ENCODE measurements at places on chromosomes 3 and 15.

DNA sequence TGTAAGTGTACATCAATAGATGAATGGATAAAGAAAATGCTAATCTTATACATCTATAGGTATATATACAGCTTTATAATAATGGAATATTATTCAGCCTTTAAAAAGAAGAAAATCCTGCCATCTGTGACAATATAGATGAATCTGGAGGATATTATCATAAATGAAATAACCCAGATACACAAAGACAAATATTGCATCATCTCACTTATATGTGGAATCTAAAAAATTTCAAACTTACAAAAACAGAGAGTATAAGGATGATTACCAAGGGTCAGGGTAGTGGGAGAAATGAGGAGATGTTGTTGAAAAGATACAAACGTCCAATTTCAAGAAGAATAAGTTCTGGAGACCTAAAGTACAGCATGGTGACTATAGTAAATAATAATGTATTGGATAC is 85.4 kb upstream of the AGTR1 start:
- no peak for DNase-seq

DNA sequence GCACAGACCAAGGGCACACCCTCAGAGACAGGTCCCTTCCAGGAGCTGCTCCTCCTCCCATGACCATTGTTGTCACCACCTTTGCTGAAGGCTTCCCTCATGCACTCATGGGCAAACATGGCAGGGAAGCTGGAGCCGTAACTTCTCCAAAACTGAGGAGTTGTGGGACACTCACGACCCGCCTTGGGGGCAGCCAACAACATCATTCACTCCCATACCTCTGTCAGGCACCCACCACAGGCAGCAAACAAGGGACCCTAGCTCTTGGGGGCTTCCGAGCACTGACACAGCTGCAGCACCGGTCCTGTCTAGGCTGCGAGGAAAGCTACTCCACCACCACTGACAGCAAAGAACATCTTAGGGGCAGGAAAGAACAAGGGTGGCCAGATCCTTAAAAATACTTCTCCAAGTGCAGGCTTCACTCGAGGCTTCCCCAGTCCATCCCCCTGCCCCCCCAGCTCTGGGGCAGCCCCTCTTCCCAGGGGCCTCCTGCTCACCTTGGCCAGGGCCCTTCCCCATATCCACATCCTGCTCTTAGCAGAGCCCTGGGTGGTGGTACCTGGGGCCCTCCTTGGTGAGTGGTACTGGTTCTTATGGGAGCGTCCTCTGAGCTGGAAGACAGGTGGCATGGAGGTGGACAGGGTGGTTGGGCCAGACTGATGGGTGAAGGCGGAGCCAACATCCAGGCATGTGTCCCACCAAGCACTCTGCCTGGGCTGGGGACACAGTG is 28.0 kb upstream of the DUSP7 start:
- no peak for DNase-seq

DNA sequence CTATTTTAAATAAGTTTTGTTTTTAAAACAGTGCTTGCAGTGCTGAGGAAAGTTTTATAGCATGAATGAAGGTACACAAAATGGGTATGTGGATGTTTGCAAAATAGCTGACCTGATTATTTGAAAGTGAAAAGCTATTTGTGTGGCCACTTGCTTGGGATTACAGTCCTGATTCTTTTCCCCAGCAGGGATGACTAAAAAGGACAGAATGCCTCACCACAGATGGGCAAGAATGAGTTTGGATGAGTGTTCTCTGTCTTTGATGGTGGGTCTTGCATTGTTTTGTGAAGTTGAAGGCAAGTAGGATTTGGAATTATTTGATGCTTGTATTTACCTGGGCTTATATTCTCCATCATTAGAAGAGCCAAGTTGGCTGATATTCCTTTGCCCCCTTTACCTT is 48.8 kb upstream of the MEIS2 start:
- DNase-seq = no peak

DNA sequence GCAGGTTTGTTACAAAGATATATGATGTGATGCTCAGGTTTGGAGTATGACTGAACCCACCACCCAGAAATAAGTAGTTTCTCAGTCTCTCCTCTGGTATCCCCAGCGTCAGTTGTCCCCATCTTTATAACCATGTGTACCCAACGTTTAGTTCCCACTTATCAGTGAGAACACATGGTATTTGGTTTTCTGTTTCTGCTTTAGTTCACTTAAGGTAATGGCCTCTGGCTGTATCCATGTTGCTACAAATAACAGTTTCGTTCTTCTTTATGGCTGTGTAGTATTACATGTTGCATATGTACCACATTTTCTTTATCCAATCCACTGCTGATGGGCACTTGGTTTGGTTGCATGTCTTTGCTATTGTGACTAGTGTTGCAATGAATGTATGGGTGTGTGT is 132.3 kb downstream of the LMLN start:
- DNase-seq = no peak

- no peak for DNase-seq
Measured at GRCh38 chr3:164377466-164377865, 700.8 kb downstream of the SI start.

DNA sequence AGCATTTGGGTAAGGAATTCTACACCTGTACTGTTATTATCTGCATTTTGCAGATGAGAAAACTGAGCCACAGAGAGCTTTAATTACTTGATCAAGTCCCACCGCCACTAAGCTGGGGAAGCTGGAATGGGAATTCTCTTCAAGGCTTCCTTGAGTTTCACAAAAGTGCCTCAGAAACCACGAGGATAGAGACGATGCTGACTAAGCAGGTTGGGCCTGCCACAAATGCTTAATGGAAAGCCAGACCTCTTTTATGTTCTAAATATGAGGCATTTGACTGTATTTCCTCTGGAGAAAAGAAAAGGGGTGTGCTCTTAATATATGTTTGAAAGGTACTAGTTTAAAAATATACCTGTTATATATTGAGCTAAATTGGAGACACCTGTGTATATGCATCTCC is 34.7 kb downstream of the ADAMTS9 start:
- DNase-seq = no peak

DNA sequence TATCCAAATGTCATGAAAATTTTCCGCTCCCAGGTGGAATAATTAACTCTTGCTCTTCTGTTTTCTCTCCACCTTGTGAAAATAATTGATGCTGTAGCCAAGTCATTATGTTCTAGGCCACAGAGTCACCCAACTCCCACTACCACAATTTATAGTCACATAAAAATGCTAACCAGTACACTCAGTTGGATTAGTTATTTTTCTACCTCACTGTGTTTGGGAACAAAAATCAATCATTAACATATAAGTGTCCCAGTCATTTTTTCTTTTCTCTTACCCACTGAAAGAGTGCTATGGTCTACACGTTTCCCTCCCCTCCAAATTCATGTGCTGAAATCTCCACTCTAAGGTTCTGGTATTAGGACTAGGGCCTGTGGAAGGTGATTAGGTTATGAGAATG is 255.6 kb upstream of the LMCD1 start:
- no peak for DNase-seq

DNA sequence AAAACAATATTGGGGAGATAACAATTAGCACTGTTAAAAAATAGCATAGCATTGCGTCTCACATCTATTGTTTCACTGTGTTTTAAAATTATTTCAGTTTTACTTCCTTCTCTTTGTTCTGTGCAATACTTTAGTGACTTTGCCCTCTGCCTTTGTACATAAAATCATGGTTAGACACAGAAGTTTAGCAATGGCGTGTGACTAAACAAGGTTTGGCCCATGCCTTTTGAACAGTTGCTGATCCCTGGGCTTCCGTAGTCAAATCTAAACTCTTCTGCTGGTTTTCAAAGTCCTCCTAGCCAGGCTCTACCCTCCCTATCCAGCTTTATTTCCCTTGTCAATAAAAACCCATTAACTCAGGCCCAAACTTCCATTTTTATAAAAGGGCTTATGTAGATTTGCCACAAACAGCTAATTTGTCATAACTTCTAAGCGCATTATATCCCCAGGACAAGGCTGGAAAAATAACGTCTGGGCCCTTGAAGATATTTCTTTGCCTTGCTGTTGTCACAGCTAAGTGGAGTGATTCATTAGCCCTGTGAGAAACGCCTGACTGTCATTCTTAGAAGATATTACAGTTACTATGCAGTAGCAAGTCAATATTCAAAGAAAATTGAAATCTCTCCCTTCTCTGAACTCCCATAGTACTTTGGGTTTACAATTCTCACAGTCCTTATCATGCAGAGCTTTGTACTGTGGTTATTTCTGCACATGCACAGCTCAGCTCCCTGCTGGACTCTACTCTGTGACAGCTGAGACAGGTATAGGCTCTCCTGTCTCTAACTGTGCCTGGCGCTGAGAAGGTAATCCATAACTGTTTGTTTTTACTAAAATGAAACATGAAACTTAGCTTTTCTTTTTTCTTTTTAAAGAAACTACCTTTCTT is 123.4 kb upstream of the SLC24A5 start:
- no peak for DNase-seq

DNA sequence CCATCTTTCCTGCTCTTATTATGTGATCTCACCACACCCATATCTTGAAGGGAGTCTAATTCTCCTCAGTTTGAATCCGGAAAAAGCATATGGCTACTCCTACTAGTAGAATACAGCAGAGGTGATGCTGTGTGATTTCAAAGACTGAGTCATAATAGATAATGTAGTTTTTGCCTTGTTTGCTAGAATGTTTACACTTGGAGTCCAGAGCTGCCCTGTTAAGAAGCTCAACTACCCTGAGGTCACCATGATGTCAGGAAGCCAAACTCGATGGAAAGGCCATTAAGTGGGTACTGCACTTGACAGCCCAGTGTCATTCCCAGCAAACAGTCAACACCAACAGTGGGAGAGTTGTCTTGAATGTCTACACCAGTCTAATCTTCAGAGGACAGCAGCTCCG is 56.9 kb downstream of the CD200R1L start:
- DNase-seq = no peak

DNA sequence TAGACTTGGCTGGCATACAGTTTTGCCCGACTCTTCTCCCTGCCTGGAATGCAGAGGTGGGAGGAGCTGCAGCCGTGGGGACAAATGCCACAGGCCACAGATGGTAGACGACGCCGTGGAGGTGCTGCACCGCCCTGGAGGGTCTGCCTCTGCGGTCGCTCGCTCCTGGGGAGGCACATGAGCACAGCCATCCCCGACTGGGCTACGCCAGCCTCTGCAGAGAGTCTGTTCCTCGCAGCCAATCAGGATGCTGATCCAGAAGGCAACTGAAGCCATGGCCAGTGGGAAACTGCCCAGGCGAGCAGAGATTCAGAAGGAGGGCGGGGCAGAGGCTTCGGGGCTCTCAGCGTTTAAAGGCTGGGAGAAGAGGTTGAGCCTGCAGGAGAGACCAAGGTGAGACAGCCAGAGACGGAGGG is 11.9 kb upstream of the LRRC15 start:
- DNase-seq = no peak

- no peak for DNase-seq
Measured at GRCh38 chr3:162134571-162134970, 638.0 kb downstream of the OTOL1 start.

- no peak for DNase-seq
Measured at GRCh38 chr15:44264148-44264547, 24.4 kb upstream of the GOLM2 start.

DNA sequence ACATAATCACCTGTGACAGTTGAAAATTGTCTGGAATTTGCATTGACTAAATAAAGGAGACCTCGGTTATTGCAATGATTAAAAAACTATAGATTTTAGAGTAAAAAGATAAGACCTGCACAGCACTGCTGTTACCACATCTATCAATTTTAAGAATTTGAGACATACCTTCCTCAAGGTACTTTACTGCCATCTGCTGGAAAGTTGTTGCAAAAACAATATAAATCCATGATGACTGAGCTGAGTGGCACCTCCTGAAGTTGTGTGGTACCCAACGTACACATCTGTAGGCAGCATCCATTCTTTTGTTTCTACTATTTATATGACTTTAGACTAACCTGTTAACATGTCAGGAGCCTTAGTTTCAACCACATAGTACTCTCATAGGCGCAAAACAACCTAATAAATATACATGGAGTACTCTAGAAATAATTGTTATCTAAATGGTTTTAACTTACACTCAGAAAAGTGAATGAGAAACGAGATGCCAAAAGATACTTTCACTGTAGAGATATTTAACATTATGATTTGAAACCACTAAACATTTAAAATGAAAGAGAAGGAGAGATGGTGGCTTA is 106.7 kb downstream of the GHSR start:
- peak; percentile 63 for DNase-seq

GRCh38 chr15:40914486-40914885 is 14.7 kb upstream of the DLL4 start:
- DNase-seq = no peak

GRCh38 chr3:120623727-120624093 is 27.6 kb downstream of the NDUFB4 start:
- no peak for DNase-seq
